Activated T-cell treated with anti-CD3 and anti-CD28 coated beads for 1 hour (primary cell): ENCODE measurements at places on chromosomes 11 and 22.

DNA sequence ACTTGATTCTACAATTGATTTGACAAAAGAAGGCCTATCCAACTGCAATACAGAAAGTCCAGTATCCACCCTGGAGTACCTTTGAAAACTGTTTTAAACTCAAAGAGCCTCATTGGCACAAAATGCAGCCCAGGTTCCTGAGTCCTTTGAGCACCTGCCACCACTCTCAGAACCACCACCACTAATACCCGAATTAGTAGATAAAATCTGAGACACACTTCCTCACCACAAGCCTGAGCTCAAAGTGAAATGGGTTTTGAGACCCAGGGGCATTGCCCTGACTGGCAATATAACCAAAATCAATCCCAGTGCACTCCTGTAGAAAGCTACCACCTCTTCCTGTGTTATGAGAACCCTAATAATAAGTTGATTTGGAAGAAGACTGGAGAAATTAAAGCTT is 215.7 kb downstream of the CSNK2A3 start:
- DNase-seq, result no peak

DNA sequence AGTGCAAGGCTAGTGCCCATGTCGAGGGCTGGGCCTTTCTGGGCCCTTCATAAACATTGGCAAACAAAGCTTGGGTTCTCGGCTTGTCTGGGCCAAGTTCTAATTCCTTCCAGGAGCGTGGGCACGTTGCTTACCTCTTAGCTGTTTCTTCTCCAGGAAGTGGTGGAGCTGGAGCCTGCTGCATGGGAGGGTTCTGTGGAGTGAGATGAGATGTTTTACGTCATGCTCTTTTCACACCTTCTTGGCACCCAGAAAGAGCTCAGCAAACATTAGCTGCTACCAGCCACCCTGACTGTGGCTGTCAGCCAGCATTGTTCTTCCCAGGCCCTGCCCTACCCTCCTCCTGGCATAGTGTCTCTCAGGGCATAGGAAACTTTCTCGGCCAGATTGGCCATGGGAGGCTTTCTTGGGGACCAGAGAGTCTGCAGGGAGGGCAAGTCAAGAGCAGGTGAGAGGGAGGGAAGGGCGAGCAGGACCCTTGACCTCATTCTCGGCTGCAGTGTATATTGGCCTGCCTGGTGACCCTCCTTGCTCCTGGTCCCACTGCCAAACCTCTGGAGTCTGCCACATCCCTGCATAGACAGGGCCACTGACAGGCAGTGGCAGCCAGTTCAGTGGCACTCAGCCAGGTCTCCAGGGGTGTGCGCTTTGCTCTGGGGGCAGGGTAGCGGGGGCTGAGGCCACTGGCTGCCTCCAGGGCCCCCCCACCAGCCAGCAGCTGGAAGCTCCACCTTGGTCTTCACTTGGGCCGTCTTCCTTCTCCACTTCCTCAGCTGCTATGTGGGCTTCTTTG is 98.8 kb downstream of the BCR start:
- no peak for DNase-seq

GRCh38 chr11:70024036-70024772 is 53.9 kb upstream of the ANO1 start:
- DNase-seq, result no peak

- DNase-seq, result no peak
Observed at GRCh38 chr22:39989633-39990032, 5.1 kb upstream of the FAM83F start.

DNA sequence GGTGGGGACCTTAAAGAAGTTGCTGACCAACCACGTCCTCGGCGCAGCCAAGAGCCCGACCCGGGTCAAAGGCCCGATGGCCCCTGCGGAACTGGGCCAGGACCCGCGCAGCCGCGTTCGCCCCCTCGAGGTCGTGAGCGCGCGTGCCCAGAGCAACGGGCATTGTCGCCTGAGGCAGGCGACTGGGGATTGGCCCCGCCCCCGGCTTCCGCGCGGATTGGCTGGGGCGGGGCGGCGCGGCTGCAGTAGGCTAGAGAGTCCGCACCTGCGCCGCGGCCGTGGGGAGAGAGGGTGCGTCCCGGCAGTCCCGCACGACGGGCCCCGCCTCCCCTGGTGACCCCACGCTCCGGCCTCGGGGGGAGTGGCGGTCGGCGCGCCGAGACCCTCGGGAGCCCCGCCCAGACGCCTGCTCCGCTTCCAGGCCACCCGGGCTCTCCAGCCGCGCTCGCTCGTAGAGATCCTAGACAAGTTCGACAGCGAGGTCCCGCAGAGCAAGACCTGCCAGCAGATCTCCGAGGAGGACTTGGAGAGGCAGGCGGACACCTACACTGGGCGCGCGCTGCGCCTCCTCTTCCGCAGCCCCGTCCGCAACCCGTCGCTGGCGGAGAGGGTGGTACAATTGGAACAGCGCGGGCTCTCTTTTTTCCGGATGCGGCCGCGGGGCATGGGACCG is 8.3 kb upstream of the PPIL2 start:
- DNase-seq, result peak; percentile 71

- DNase-seq, result no peak
Observed at GRCh38 chr11:132438418-132438817, 1068.0 kb downstream of the NTM start.

- DNase-seq, result no peak
Observed at GRCh38 chr22:20164863-20165262, 14.0 kb upstream of the CCDC188 start.

DNA sequence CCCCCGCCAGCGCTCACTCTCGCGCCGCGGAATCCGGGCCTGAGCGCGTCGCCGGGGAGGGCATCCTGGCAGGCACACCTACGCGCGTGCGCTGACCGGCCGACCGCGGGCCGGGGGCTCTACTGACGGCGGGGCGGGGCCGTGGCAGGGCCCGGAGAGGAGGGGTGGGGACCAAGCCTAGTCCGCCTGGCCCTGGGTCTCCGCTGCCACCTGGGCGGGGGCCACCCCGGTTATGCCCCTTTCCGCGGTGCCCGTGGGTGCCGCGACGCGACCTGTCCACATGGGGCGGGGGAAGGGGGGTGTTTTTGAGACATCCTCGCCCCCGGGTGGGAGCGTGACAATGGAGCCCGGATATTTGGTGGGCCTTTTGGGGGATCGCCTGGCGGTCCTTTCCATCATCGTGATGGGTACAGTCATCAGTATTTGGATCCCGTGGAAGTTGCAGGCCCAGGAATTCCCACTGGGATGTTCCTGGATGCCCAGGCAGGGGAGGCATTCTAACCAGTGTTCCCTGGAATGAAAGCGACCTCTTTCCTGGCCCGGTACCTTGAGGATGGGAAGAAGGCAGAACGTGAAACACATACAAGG is 2.2 kb downstream of the NCAM1 start:
- DNase-seq, result no peak

DNA sequence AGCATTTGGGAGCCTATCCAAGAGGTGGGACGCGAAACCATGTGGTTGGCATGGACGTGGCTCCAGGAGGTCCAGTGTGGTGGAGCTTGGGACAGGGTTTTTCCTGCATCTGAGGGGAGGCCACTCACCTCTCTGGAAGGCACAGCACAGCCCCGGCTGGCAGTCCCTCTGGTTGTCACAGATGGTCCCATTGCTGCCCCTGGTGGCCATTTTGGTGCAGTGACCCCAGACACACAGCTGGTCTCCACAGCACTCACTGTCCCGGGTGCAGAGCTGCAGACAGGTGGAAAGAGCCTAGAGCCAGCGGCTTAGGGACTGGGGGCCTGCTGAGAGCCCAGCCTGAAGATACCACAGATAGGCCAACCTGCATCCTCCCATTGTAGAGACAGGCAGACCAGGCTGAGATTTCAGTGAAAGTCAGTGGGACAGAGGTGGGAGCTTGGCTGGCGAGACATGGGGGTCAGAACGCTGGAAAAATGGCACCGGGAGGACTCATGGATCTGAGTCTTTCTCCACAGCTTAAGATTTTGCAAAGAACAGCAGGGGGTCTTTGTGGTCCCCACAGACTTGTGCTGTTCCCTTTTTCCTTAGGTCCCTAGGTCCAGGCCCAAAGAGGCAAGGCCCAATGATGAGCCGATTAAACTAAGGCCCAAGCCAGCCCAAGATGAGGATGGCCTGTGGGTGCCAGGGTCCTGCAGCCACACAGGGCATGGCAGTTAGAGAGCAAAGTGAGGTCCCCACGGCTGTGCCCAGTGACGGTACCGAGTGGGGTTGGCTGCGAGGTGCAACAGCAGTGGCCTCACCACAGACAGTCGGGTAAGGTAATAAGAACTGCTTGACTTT is 41.4 kb downstream of the DKK3 start:
- DNase-seq, result peak; percentile 49

- peak; percentile 69 for DNase-seq
Observed at GRCh38 chr11:73980001-73980961, 2.4 kb downstream of the UCP2 start.

DNA sequence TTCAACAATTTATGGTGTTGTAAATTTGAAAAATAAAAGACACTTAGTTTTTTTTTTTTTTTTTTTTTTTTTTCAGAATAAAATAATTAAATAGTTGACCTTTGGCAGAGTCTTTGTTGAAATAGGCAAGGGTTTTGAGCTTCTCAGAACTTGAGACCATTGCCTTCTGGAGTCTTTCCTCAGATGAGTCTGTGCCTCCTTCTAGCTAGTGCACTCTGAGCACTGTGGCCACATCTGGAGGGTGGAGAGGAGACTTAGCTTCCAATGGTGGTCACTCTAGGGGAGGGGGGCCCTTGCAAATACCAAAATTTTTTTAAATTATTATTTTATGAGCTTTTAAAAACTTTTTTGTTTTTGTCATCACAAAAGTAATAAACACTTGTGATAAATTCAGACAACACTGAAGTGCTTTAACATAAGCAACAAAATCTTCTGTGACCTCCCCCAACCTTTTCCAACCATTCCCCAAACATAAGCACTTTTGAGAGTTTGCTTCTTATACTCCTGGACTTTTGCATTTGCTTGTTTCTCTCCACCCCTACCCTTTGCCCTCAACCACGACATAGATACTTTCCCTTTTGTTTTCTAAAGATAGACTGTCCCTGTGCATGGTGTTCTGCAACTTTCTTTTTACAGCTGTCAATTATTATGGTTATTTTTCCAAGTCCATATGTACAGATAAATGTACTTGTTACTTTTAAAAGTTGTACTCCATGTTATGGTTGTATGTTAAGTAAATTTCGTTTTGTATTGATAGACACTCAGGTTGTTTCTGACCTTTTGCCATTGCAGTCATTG is 41.1 kb downstream of the BMAL1 start:
- no peak for DNase-seq

DNA sequence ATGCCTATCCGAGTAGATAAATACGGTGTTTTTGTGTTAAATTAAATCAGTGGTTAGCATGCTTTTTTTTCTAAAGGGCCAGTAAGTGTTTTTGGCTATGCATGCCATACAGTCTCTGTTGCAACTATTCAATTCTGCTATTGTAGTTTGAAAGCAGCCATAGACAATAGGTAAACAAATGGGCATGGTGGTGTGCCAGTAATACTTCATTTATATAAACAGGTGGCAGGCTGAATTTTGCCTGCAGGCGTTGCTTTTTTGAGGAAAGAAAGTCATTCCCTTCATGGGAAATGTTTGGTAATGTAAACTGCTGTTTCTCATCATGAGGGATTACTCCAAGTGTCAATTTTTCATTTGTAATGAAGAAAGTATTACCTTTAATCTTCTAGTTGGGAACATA is 106.5 kb downstream of the TMEM135 start:
- DNase-seq, result no peak

GRCh38 chr11:47186700-47187695 is 764 bp upstream of the PACSIN3 start:
- DNase-seq, result peak; percentile 26

- DNase-seq, result no peak
Observed at GRCh38 chr11:115214644-115215234, 289.5 kb downstream of the CADM1 start.

DNA sequence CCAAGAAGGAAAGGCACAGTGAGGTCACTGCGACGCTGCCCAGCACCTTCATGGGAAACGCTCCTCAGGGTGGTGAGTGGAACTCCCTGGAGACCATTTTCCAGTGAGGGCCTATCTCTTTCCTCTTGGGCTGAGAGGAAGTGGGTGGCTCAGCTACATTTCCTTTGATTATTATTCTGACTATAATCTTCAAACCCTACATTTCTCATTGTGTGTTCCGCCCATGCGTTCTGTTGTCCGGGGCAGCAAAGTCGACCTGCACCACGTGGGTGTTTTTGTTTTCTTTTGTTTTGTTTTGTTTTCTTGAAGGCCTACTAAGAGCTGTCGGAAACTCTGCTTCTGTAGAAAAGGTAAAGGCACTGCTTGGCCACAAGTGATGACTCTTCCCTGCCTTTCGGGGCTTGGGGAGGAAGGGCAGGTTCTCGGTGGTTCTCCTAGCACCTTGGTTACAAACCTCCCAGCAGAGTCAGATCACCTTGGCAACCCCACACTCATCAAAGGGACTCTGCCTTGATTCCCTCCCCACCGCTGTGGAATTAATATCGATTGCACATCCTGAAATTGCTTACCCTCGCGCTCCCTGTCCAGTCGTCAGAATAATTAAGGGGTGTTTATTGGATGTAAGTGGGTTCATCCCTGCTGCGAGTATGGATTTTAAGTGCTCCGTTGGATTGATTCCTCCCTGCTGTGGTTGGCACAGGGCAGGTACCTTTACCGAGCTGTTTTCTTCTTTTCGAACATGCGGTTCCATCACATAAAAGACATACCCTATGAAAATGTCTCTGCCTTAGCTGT is 7.3 kb downstream of the PARVB start:
- no peak for DNase-seq

- no peak for DNase-seq
Observed at GRCh38 chr11:15109602-15110001, 5.1 kb upstream of the INSC start.

DNA sequence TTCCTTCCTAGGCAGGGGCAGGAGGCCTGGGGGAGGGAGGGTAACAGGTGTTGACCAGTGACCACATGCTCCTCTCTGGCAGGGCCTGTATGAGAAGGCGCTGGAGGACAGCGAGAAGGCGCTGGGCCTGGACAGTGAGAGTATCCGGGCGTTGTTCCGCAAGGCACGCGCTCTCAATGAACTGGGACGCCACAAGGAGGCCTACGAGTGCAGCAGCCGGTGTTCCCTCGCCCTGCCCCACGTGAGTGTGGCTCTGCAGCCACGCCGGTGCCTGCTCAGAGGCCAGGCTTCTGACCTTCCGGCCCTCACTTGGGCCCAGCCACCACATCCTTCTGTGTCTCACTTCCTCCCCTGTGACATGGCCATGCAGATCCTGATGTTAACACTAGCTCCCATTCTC is 25.8 kb downstream of the ZC3H7B start:
- no peak for DNase-seq

- no peak for DNase-seq
Observed at GRCh38 chr11:15127341-15127740, 12.6 kb downstream of the INSC start.

DNA sequence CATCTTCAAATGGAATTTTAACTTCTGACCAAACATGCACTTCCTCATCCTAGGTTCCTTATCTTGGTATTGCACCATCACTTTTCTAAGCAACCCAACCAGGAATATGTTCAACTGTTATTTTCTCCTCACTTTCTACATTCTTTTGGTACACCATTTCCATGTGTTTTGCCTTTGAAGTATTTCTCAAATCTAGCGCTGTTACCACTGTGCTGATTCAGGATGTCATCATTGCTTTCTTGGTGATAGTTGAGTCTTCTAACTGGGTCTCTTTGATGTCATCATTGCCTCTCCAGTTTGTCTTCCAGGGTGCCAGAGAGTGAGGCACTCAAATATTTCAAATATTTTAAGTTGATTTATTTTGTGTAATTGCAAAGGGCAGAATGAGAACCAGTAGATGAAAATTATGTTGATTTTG is 47.5 kb downstream of the HORMAD2 start:
- no peak for DNase-seq
